ENCODE measurements at places on chromosomes 1 and 21.

DNA sequence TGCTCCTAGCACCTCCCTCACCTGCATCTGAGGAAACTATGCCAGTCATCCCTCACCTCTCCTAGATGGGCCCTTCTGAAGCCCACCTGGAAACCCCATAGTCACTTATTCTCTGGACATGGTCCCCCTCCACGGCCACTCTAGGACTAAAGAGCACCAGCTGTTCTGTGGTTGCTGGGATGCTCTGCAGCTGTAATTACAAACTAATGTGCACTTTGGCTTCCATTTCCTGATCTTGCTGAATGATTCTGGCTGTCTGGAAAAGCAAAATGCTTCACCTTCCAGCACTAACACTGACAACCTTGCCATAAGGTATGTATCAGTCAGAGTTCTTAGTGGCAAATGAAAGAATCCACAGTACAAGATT is 48.7 kb upstream of the PSEN2 start:
- no peak for DNase-seq

GRCh38 chr21:45136500-45136899 is 62.1 kb downstream of the ADARB1 start:
- no peak for DNase-seq

DNA sequence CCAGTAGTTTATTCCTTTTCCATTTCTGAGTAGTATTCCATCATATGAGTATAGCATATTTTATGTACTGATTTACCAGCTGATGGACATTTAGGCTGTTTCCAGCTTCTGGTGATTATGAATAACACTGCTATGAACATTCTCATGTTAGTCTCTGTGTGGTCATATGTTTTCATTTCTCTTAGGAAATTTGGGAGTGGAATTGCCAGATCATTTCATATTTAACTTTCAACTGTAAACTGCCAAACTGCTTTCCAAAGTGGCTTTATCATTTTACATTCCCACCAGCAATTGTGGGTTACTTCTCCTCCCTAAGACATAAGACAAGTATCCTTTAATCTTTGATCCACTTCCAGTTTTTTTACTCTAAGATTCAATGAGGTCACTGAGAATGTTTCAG is 85.7 kb upstream of the RALGPS2 start:
- no peak for DNase-seq

- DNase-seq = no peak
Measured at GRCh38 chr21:46214478-46215340, 13.9 kb downstream of the LSS start.

GRCh38 chr1:112332176-112333150 is 63.6 kb upstream of the CTTNBP2NL start:
- DNase-seq = no peak
